Kidney (tissue), 22 donors: ENCODE measurements at places on chromosomes 7 and 10. TPM values are rescaled to one million over a fixed set of nuclear protein-coding genes. Genes with fewer than 3 reads are reported as not detected.

DNA sequence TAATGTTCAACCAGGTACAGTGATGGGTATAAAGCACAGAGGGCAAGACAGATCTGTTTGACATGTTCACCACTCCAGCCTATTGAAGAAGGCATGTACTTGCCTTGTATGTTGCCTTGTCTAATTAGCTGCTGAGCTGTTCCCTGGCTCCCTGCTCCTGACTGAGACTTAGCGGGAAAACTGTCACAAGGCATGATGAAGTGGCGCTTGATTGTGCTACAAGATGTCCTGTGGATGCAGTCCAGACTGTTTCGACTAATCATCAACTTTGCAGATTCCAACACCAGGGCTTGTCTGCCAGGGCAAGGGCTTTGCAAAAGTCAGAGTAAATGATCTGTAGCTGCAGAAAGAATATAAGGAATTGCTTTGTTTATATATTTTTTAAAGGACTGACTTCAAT, 136.2 kb upstream of the NRBF2 start:
- H3K36me3 ChIP-seq, result no peaks in the 10 kb centered on the region
- H3K4me1 ChIP-seq, result no peaks in the 10 kb centered on the region
- H3K27ac ChIP-seq, result no peak overlapping the region
- peak overlapping the region; percentile 21 for H3K4me3 ChIP-seq
- peak; percentile 31 for DNase-seq

The GLI3 gene
- 11.1 TPM for total RNA-seq

The CAV1 gene
- total RNA-seq, result 67.2 TPM

DNA sequence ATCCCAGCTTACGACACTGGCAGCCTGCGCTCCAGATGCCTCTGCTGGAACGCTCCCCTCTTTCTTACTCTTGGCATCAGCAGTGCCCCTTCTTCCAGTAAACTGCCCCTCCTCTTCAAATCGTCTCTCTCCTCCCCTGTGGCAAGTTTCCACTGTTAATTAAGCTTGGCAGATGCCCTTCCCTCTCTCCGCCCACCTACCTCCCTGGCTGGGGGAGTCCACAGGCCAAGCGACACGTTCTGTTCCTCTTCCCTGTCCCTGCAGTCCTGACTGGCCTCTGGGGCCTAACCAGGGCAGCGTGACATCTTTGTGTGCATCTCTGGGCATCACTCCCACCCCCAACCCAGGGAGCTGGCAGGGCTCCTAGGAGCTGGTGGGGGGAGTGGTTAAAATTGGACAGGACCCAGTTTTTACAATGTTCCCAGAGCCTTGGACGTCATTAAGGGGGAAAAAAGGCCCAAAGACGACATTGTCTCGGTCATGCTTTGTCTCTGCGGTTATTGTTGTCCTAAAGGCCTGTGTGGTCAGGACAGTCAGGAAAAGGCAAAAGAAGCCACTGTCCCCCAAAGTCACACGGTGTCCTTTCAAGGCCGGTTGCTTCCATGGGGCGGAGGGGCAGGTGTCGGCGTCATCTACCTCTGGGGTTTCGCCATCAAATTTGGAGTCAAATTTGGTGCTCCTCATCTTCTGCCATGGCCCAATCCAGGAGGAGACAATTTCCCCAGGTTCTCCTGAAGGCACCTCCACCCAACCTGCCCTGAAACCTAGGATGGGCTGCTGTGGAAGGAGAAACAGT, 54.2 kb downstream of the DLG5 start:
- DNase-seq, result no peak
- H3K4me3 ChIP-seq, result no peak overlapping the region
- no peaks in the 10 kb centered on the region for H3K36me3 ChIP-seq
- no peaks in the 10 kb centered on the region for H3K27me3 ChIP-seq
- no peak overlapping the region for H3K27ac ChIP-seq
- H3K4me1 ChIP-seq, result peaks cover 13% of the 10 kb centered on the region

The ZNF716 gene
- not detected for total RNA-seq

DNA sequence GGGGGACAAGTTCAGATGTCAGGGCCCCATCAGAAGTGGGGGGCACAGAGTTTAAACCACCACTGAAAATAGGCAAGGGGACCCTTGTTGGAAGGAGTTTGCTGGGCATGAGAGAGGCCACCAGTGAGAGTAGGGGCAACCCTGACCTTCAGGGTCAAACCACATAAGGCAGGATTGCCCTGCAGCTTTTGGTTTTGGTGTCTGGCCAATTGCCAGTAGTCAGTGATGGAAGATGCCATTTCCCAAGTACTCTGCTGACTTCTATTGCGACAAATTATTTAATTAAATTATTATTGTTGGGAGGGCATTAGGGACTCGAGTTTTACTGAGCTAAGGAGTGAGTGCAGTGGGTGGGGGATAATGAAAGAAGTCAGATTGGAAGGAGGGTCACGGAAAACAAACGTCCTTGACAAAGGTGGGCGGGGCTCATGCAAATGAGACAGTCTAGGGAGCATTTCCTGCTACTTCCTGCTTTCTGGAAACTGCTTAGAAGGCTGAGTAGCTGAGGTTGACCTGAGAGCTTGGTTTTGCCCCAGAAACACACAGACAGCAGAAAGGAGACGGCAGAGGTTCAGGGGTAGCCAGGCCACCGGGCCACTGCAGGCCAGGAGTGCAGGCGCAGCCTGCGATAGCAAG, 74.2 kb upstream of the ANLN start:
- no peaks in the 10 kb centered on the region for H3K36me3 ChIP-seq
- no peaks in the 10 kb centered on the region for H3K27me3 ChIP-seq
- no peak for DNase-seq
- H3K27ac ChIP-seq, result no peak overlapping the region

DNA sequence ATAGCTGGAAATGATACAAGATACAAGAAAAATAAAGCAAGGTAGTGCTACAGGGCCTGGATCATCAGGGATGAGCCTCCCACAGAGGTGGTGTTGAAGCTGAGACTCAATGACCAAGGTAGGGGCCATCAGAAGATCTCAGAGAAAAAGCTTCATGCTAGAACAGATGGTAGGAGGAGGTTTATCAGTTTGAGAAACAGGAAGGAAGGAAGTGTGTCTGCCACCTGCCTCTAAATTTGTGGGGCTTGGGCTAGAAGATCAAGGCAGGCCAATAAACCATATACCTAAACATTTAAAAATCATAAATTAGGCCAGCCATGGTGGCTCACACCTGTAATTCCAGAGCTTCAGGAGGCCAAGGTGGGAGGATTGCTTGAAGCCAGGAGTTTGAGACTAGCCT, 410.8 kb upstream of the PRKCQ start:
- no peaks in the 10 kb centered on the region for H3K27me3 ChIP-seq
- no peak overlapping the region for H3K27ac ChIP-seq
- no peaks in the 10 kb centered on the region for H3K4me1 ChIP-seq
- H3K36me3 ChIP-seq, result no peaks in the 10 kb centered on the region
- no peak for DNase-seq

The GRID2IP gene
- 0.76 TPM for total RNA-seq

DNA sequence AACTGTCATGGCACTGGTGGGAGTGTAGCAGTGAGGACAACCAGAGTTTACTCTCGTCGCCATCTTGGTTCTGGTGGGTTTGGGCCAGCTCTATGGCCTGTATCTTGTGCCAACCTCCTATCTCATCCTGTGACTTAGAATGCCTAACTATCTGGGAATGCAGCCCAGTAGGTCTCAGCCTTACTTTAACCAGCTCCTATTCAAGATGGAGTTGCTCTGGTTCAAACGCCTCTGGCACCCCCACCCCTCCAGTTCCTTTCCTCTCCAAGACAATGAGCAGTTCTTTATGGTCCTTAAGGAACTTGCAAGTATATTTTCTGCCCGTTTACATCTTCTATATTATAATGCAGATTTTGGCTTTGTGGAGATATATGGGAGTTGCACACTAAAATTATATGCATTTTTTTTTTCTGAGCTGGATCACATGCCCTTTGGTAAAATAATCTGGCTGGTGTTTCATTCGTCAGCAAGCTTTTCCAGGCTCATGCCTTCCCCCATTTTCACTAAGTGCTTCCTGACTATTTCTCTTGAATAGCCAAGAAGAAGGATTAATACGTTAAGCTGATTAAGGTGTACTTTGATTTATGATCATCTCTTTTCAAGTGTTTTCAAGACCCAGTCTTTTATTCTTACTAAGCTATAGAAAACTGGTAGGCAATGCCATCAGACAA, 11.2 kb upstream of the WIPF3 start:
- H3K4me1 ChIP-seq, result no peaks in the 10 kb centered on the region
- no peak overlapping the region for H3K27ac ChIP-seq
- H3K4me3 ChIP-seq, result no peak overlapping the region
- H3K27me3 ChIP-seq, result no peaks in the 10 kb centered on the region

DNA sequence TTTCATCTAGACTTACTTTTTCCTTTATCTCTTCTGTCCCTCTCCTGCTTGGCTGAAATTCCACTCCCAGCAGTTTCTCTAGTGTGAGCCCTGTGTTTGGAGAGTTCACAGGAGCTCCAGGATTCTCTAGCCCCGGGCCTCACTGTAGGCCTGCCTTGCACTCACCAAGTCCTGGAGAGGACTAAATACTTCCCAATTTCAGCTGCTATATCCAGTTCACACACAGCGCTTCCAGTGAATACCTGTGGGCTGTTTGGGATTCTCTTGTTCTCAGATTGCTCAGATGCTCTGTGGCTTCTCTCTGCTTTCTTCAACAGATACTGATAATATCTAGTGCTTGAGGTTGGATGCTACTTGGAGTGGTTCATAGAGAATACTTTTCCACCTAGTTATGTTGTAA, 46.0 kb downstream of the MINPP1 start:
- no peaks in the 10 kb centered on the region for H3K27me3 ChIP-seq
- no peak for DNase-seq
- H3K4me1 ChIP-seq, result no peaks in the 10 kb centered on the region
- no peaks in the 10 kb centered on the region for H3K36me3 ChIP-seq
- H3K27ac ChIP-seq, result no peak overlapping the region
- H3K4me3 ChIP-seq, result no peak overlapping the region

The RNF133 gene
- total RNA-seq, result 1.3 TPM

DNA sequence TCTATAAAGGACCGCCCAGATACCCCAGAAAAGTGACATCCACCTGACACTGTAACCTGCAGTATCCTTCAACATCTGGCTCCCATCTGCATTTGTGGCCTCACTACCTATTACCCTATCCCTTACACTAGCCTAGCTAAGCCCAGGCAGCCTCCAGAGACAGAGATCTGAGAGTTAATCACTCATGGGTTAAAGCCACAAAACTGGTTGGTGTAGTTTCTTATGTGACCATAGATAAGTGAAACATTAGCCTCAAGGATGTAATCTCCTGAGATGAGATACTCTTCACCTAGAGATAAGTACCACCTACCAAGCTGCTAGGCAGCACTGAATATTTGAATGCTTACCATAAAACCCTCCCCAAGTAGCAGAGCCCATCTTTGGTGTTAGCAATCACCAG, 35.4 kb downstream of the CTTNBP2 start:
- H3K4me3 ChIP-seq, result no peak overlapping the region
- no peak for DNase-seq
- H3K27ac ChIP-seq, result no peak overlapping the region
- no peaks in the 10 kb centered on the region for H3K27me3 ChIP-seq

The OPALIN gene
- not detected for total RNA-seq

DNA sequence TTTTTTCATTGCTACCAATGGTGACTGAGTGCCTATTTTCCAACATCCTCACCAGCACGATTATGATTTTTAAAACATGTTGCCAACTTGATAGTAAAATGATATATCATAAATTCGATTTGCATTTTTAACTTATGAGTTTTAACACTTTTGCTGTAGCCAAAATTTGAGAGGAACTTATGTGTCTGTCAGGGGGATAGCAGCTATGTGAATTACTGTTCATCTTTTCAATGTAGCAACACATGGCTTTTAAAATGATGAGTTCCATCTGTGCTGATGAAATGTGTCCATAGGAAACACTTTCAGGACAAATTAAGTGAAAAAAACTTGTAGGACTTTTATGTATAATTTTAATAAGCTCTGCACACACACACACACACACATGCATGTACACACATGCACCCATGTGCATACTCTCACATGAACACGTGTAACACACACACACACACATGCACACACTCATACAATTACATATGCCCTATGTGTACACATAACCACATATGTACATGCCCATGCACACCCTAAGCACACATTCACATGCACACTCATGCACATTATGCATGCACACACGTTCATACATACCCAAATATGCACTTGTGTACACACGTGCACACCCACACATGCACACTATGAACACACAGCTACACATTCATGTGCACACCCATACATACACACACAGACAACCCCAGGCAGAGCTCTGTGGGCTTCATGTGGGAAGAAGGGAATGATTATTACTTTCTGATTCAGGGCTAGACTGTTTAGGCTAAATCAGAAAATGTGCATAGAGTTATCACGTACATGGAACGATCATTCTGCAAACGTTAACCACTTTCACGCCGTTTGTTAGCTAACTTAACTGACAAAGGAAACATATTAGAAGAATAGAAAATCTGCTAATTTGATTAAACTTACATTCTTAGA, 68.9 kb downstream of the C10orf143 start:
- no peak for DNase-seq
- H3K4me3 ChIP-seq, result no peak overlapping the region
- no peaks in the 10 kb centered on the region for H3K27me3 ChIP-seq
- no peak overlapping the region for H3K27ac ChIP-seq

DNA sequence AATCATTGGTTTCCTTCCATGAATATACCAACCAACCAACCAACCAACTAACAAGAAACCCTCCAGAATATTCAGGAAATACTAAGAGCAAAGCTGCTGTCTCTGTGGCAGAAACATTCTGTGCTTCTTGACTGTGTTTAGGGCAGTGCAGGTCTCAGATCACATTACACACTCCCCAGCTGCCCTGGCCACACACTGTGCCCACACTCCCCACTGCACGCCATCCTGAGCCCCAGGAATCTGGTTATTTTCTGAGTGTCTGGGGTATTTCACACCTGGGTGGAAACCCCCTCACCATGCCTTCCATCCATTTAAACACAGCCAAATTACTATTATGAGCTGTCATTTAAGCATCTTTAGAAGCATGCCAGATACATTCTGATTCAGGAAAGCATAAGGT, 183.7 kb upstream of the ANK3 start:
- H3K4me1 ChIP-seq, result peaks cover 7% of the 10 kb centered on the region
- H3K27me3 ChIP-seq, result no peaks in the 10 kb centered on the region
- DNase-seq, result peak; percentile 85
- no peak overlapping the region for H3K4me3 ChIP-seq
- peak overlapping the region; percentile 34 for H3K27ac ChIP-seq

DNA sequence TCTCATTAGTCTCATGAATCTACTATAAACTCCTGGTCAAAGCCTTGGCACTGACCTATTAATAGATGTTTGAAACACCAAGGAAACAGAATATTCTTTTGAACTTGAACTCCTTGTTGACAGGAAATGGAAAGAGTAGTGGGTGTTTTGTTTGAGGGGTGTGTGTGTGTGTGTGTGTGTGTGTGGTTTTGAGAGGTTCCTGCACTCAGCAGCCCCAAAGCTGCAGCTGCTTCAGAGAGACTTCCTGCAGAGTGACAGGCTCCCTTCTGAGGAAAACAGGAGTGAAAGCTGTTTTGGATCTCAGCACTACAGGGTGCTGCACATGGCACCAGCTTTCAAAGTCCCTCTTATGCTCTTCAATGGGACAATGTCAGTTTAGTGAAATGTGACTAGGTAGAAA, 546.5 kb upstream of the STEAP1 start:
- no peak overlapping the region for H3K4me3 ChIP-seq
- H3K36me3 ChIP-seq, result no peaks in the 10 kb centered on the region
- H3K27me3 ChIP-seq, result no peaks in the 10 kb centered on the region
- DNase-seq, result no peak
- no peak overlapping the region for H3K27ac ChIP-seq

GRCh38 chr7:78489476-78490240, 691.1 kb downstream of the PHTF2 start:
- H3K27ac ChIP-seq, result no peak overlapping the region
- no peak overlapping the region for H3K4me3 ChIP-seq
- H3K36me3 ChIP-seq, result no peaks in the 10 kb centered on the region
- no peaks in the 10 kb centered on the region for H3K27me3 ChIP-seq
- DNase-seq, result no peak
